CD8-positive, alpha-beta memory T cell (primary cell): ENCODE measurements at places on chromosomes 5 and 9. TPM values are rescaled to one million over a fixed set of nuclear protein-coding genes. Genes with fewer than 3 reads are reported as not detected.
A peak's percentile ranks its signal among the peaks of the same experiment; 100 is the strongest.

The PTTG1 gene
- 79.8 TPM for total RNA-seq

The SLC23A1 gene
- 0.33 TPM for total RNA-seq

The KCNV2 gene
- total RNA-seq = not detected

The AIF1L gene
- 0.27 TPM for total RNA-seq

The UHRF2 gene
- total RNA-seq = 50.8 TPM

GRCh38 chr9:69076550-69076949 is 41.0 kb downstream of the FXN start:
- no peaks in the 10 kb centered on the region for H3K36me3 ChIP-seq
- no peak overlapping the region for H3K4me3 ChIP-seq
- H3K4me1 ChIP-seq = no peaks in the 10 kb centered on the region

DNA sequence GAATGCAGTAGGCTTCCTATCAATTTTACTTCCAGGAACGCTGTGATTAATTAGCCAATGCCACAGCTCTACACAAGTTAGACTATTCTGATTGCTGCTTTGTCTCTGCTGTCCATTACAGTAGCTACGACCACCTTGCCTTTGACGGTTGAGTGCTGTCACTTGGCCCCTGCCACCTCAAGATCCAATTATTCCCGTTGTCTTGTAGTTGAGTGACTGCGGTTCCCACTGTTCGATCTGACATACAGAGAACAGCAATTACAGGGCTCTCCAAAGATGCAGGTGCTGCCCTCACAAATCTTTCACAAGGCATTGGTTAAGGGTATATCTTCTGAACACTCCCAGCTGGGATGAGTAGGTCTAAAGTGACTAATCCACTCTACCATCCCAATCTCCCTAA is 393.4 kb upstream of the KIF2A start:
- no peak for DNase-seq
- no peak overlapping the region for H3K27ac ChIP-seq
- H3K4me3 ChIP-seq = no peak overlapping the region
- H3K36me3 ChIP-seq = no peaks in the 10 kb centered on the region

- DNase-seq = no peak
- H3K27ac ChIP-seq = no peak overlapping the region
- no peaks in the 10 kb centered on the region for H3K27me3 ChIP-seq
- H3K4me3 ChIP-seq = no peak overlapping the region
- no peaks in the 10 kb centered on the region for H3K36me3 ChIP-seq
These were observed 16.3 kb upstream of the GARNL3 start for GRCh38 chr9:127248241-127248640.

DNA sequence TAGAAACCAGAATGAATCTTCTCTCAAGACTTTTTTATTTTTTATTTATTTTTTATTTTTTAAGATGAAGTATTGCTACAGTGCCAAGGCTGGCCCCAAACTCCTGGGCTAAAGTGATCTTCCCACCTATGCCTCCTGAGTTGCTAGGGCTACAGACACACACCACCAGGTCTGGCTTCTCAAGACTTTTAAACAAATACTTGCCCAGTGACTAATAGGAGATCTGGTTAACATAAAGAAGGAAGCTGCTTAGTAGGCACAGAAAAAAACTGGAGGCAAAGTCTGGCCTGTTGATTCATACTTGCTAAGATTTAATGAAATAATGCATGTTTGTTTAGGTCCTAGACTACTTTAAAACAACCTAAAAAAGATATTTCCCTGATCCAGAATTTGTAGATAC is 43.8 kb downstream of the SLC38A9 start:
- no peak for DNase-seq
- H3K27me3 ChIP-seq = no peaks in the 10 kb centered on the region
- no peaks in the 10 kb centered on the region for H3K36me3 ChIP-seq
- no peak overlapping the region for H3K27ac ChIP-seq
- H3K4me1 ChIP-seq = no peaks in the 10 kb centered on the region

DNA sequence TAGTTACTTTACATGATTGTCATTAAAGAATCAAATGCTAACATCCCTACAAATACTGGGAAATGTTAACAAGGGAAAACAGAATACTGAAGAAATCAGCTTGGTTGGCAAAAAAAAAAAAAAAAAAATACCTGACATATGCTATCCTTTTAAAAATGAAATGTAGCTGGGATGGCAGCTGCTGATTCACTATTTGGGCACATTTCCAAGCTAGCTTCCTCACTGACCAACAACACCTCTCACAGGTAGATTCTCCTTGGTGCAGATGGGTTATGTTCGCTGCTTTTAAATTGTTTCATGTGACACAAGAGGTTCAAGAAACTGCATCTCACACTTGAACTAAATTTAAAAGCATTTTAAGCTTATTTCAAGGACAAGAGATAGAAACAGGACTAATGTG is 6.1 kb upstream of the PRUNE2 start:
- H3K36me3 ChIP-seq = no peaks in the 10 kb centered on the region
- no peak overlapping the region for H3K4me3 ChIP-seq
- no peak for DNase-seq
- H3K4me1 ChIP-seq = no peaks in the 10 kb centered on the region
- no peak overlapping the region for H3K27ac ChIP-seq

DNA sequence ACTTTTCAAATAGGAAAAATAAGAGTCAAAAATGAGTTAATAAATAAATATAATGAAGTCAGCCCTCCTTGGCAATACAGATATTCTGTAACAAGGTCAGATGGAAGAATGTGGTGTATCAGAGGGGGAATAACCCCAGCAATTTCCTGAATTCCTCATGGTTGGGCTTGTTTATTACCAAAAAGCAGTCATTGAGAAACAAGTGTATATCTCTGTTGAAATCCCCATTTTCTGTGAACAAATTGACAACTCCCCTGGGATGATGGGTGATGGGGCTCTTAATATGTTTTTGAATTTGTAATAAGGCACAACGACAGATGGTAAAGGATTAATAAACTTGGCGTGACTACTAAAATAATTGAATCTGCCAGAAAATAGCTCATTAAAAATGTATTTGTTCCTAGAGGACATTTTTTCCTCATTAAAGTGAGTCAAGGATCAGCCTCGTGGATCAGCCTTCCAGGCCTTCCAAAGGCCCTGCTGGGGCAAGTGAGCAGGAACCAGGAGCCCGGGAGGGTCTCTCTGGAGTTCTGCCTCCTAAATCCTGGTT is 34.2 kb downstream of the THBS4 start:
- H3K27me3 ChIP-seq = no peaks in the 10 kb centered on the region
- H3K4me1 ChIP-seq = no peaks in the 10 kb centered on the region
- no peaks in the 10 kb centered on the region for H3K36me3 ChIP-seq
- H3K27ac ChIP-seq = no peak overlapping the region
- no peak overlapping the region for H3K4me3 ChIP-seq

- no peaks in the 10 kb centered on the region for H3K36me3 ChIP-seq
- no peaks in the 10 kb centered on the region for H3K27me3 ChIP-seq
- no peaks in the 10 kb centered on the region for H3K4me1 ChIP-seq
- no peak for DNase-seq
- no peak overlapping the region for H3K4me3 ChIP-seq
These were observed 28.8 kb upstream of the DAB2IP start for GRCh38 chr9:121622387-121623203.

DNA sequence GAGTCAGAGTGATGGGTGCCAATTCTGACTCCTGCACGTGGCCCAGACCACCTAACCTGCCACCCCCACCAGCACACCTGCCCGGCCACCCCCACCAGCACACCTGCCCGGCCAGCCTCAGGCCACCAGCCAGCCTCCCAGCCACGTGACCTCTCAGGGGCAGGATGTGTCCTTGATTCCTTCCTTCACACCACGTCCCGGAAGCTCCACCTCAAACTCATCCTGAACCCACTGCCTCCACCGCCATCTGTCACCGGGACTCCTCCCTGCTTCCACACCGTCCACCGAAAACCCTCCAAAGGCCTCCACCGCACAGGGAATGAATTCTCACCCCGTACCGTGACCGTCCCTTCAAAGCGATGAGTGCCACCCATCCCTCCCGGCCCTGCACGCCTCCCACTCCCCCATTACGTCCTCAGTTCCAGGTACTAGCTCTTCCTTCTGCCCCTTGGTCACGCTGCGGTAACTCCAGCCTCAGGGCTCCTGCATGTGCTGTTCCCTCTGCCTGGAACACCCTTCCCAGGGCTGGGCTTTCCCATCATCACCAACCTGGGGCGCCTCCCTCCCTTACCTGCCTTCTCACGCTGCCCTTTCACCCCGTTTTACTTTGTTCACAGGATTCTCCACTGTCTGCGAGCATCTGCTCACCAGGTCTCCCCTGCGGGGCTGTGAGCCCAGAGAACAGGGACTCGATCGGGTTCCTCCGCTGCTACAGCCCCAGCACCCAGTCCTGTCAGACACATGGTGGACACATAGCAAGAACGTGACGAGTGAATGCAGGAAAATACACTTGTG is 82.9 kb downstream of the ADAMTS2 start:
- no peaks in the 10 kb centered on the region for H3K36me3 ChIP-seq
- no peak for DNase-seq
- H3K4me3 ChIP-seq = no peak overlapping the region
- no peaks in the 10 kb centered on the region for H3K4me1 ChIP-seq

- no peak overlapping the region for H3K4me3 ChIP-seq
- no peaks in the 10 kb centered on the region for H3K36me3 ChIP-seq
- no peak for DNase-seq
- H3K4me1 ChIP-seq = no peaks in the 10 kb centered on the region
These were observed 81.7 kb downstream of the PDE8B start for GRCh38 chr5:77292026-77292757.

DNA sequence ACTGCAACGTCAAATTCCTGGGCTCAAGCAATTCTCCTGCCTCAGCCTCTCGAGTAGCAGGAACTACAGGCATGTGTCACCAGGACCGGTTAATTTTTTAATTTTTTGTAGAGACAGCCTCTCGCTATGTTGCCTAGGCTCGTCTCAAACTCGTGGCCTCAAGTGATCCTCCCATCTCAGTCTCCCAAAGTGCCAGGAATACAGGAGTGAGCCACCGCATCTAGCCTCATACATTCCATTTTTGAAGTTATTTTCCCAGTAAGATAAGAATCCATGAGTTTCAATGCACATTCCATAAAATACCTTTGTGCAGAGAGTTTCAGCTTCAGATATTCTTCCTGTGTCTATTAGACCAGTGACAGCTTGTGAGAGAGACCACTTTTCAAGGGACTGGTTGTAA is 70.4 kb downstream of the SKIC3 start:
- H3K4me3 ChIP-seq = no peak overlapping the region
- DNase-seq = no peak
- H3K27me3 ChIP-seq = no peaks in the 10 kb centered on the region
- H3K27ac ChIP-seq = no peak overlapping the region
- no peaks in the 10 kb centered on the region for H3K4me1 ChIP-seq

DNA sequence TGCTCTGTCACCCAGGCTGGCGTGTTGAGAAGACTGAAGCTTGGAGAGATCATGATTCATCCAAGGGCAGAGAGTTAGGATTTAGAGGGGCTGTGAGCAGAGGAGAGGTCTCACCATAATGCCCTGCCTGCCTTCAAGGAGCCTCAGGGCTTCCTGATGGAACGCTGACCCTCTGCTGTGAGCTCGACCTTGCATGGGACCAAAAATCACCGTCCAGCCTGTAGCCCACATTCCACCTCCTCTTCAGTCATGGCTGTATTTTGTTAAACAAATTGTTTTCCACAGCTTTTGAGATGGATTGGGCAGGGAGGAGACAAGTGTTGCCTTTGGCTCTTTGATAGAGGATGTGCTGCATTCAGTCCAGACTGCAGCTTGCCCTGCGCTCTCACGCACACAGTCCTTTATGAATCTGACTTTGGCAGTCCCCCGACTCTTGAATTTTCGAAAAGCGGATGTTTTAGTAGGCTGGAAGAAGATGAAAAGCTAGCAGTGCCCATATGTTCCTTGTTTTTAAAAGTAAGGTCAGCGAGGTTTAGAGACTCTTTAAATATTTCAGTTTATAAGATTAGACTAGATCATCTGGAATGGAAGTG is 79.5 kb downstream of the MVB12B start:
- H3K27me3 ChIP-seq = no peaks in the 10 kb centered on the region
- no peak for DNase-seq
- H3K27ac ChIP-seq = no peak overlapping the region
- no peaks in the 10 kb centered on the region for H3K36me3 ChIP-seq
- peaks cover 13% of the 10 kb centered on the region for H3K4me1 ChIP-seq

DNA sequence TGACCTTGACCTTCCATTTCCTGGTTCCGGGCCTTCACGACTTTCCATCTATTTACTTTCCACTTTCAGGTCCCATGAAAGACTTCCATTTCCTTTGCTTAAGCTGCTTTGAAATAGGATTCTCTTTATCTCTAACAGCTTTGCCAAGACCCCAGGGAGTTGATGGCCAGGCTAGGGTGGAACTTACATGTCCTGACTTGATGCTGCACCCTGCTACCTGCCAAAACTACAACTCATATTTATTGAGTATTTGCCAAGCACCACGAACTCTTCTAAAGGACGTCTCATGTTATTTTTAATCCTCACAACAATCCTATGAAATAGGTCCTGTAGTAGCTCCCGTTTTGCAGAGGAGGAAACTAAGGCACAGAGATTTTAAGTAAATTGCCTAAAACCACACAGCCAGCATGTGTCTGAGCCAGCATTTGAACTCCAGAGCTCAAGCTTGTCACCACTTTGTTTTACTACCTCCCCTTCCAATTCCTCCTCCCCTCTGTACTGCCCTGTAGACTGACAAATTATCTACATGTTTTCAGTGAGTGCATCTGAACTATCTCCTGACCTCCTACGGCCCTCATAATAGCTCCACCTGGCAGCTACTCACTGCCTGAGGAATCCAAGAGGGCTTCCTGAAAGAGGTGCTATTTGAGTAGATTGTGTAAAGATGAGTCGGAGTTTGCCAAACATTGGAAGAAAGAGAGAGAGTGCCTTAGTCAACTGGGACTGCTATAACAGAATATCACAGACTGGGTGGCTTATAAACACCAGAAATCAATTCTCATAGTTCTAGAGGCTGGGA is 38.4 kb upstream of the SMIM23 start:
- H3K27ac ChIP-seq = no peak overlapping the region
- DNase-seq = no peak
- no peaks in the 10 kb centered on the region for H3K4me1 ChIP-seq

GRCh38 chr5:34930462-34930844 is 1.1 kb downstream of the DNAJC21 start:
- no peaks in the 10 kb centered on the region for H3K27me3 ChIP-seq
- H3K4me3 ChIP-seq = peak overlapping the region; percentile 86
- H3K36me3 ChIP-seq = peaks cover 5% of the 10 kb centered on the region
- H3K27ac ChIP-seq = peak overlapping the region; percentile 86

DNA sequence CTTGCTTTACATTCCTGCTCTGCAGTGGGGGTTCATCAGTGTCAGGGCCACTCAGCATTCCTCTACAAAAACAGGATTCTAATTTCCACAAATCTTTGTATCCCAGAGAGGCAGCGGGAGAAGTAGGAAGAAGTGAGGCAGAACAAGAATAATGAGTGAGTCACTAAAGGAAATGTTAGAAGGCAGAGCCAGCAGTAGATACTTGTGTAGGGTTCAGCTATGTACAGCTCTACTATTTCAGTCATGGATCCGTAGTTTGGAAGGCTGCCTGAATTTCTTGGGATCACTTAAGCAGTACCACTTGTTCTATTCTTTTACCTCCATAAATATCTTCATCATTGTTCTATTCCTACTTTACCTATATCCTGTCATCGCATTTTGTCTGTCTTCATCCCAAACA is 246.3 kb upstream of the TLE4 start:
- no peaks in the 10 kb centered on the region for H3K36me3 ChIP-seq
- no peak overlapping the region for H3K27ac ChIP-seq
- H3K4me1 ChIP-seq = no peaks in the 10 kb centered on the region

GRCh38 chr9:15354713-15355112 is 47.7 kb upstream of the TTC39B start:
- H3K4me3 ChIP-seq = no peak overlapping the region
- no peak overlapping the region for H3K27ac ChIP-seq
- H3K36me3 ChIP-seq = no peaks in the 10 kb centered on the region
- H3K4me1 ChIP-seq = peaks cover 18% of the 10 kb centered on the region

- H3K27ac ChIP-seq = no peak overlapping the region
- peaks cover 80% of the 10 kb centered on the region for H3K4me1 ChIP-seq
- no peak for DNase-seq
- no peaks in the 10 kb centered on the region for H3K36me3 ChIP-seq
These were observed 100.9 kb upstream of the IL6ST start for GRCh38 chr5:56095579-56096102.
